ENCODE measurements at places on chromosomes 2 and 18. TPM values are rescaled to one million over a fixed set of nuclear protein-coding genes. Genes with fewer than 3 reads are reported as not detected.

Gene IRS1
- 17.6 TPM for total RNA-seq

Gene SLC39A10
- total RNA-seq, result 17.1 TPM

Gene CDK15
- total RNA-seq, result not detected

Gene FEZ2
- total RNA-seq, result 48.7 TPM

Gene TMEM178A
- total RNA-seq, result 0.10 TPM

Gene GPR45
- total RNA-seq, result not detected

Gene RBKS
- total RNA-seq, result 8.8 TPM

Gene EPAS1
- total RNA-seq, result 112 TPM

Measured in A549 treated with DMSO at 1 μM for 4 hours (cell line).